ENCODE measurements at places on chromosomes 4 and X. TPM values are rescaled to one million over a fixed set of nuclear protein-coding genes. Genes with fewer than 3 reads are reported as not detected.

- no peak for DNase-seq
Observed at GRCh38 chr4:8534129-8534528, 46.1 kb upstream of the GPR78 start.

SMS gene
- total RNA-seq = 354 TPM

DNA sequence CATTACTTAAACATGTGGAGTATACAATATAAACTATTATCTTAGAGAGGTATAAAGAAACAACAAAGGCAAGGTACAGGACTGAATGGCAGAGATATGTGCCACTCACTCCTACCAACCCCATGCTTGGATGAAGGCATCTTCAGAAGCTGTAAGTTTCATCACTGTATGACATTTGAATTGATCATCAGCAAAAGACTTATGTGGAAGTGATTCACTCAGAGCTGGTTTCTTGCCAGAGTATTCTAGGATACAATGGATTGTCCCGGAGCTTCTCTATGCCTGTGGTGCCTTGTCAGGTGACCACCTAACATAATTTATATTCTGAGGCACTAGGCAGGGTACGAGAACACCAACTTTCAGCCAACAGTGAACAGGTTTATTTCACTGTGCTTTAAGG is 392.2 kb downstream of the PPP1R2C start:
- DNase-seq = no peak

PAGE2B gene
- not detected for total RNA-seq

TDO2 gene
- total RNA-seq = not detected
